Activated T-helper 1 cell treated with anti-CD3 and anti-CD28 coated beads, Interleukin-12 subunit alpha, Interleukin-12 subunit beta, Interleukin-2, Interleukin-4 antibody, amounts not matched to agents 30 ng/mL and 10 ng/mL and 1 ng/mL, durations not matched to agents 14 hours and 24 hours and 36 hours (primary cell): ENCODE measurements at places on chromosomes 1 and 21.

GRCh38 chr21:34332347-34332746 lies 31.5 kb upstream of the KCNE2 start:
- no peak for DNase-seq

DNA sequence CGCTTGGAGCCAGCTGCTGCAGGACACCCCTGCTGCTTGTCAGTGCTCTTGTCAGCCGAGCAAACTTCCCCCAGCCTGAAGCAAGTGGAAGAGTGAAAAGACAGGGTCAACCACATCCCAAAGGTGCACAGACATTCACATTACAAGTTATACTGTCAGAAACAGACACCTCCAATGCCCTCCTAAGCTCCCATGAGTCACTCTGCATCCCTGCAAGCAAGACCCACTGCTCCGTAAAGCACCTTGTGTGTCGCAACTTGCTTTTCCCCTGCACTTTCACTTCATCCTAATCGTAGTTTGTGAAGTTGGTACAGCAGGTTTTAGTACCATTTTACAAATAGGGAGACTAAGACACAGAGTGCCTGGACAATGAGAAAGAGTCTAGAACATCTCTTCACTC lies 51.1 kb downstream of the KCNH1 start:
- no peak for DNase-seq

DNA sequence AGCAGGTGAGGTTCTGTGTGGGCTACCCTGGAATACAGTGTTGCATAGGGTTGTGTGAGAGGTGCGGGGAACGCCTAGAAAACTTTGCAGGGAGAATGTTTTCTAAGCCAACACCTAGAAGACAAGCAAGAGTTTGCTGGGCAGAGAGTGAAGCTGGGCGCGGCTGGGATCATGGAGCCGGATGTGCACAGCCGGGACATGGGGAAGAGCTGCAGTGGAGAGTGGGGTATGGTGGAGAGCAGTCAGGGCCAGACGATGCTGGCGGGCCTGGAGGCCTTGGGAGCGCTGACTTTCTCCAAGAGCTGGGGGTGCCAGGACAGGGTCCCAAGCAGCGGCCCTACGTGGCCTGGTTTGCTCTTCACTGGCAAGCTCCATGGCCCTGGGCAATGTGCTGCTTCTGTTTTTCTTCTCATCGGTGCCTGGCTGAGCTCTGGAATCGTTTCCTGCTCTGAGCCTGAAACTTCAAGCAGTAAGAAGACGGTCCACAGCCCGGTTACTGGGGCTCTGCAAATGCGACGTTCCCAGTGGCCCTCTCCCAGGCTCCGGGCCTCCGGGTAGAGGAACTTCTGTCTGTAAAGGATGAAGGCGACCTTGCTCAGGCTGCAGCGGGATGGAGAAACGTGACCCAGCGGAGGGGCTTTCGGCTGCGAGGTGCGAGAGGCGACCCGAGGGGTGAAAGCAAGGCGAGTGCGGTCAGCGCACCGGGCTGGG lies 51.9 kb upstream of the CD34 start:
- DNase-seq: no peak

- no peak for DNase-seq
These were observed 56.9 kb downstream of the LDLRAD2 start for GRCh38 chr1:21868941-21869454.

- no peak for DNase-seq
These were observed 3.3 kb downstream of the TMEM51 start for GRCh38 chr1:15156807-15157380.

DNA sequence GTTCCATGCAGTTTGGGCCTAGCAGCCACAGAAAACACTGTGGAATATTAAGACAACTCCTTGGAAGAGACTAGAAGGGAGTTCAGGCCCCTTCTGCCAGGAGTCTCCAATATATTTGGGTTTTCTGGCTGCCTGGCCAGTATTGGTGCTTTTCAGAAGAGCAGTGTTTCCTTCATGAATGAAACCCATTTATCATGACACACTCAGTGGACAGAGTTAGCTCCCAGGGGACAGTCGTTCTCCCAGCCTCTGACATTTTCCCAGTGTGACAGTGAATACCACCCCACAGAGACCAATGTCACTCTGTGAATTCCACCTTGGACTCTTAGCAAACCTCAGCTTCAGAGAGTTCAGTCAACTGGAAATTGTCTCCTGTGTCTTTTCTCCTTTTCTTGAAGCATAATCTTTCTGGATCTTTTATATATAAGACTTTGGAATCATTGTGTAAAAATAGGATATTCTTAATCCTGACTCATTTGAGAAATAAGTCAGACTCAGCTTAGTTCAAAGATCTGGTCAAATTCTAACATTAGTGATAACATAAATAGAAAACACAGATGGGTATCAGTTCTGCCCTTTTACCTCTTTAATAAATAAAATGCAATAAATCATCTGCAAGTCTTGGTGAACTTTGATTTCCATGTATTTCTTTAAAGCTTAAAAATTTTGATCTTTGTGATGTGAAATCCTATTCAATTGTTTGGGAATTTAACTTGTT lies 40.4 kb downstream of the GNG12 start:
- DNase-seq: no peak

GRCh38 chr21:43767984-43768867 lies 7.9 kb downstream of the CSTB start:
- DNase-seq: no peak
